ENCODE measurements at places on chromosomes 1 and 21.

DNA sequence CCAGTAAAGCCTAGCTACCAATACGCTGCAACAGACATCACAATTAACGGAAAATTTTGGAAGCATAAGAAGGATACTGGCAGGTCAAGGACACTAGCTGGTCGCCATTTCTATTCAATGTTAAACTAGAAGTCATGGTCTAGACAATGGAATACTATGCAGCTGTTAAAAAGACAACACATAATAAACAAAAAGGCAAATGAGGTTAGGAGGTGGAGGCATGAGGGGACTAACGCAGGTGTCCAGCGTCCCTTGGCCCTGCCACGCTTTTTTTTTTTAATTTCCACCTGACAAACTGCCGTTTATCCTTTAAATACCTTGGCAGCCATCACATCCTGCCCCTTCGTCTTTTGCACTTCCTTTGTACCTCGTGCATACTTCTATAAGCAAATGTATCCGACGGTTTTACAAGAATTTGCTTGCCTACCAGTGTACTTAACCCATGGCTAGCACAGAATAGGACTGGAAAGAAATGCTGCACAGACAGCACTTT lies 698 bp upstream of the SLC22A15 start:
- DNase-seq: no peak

DNA sequence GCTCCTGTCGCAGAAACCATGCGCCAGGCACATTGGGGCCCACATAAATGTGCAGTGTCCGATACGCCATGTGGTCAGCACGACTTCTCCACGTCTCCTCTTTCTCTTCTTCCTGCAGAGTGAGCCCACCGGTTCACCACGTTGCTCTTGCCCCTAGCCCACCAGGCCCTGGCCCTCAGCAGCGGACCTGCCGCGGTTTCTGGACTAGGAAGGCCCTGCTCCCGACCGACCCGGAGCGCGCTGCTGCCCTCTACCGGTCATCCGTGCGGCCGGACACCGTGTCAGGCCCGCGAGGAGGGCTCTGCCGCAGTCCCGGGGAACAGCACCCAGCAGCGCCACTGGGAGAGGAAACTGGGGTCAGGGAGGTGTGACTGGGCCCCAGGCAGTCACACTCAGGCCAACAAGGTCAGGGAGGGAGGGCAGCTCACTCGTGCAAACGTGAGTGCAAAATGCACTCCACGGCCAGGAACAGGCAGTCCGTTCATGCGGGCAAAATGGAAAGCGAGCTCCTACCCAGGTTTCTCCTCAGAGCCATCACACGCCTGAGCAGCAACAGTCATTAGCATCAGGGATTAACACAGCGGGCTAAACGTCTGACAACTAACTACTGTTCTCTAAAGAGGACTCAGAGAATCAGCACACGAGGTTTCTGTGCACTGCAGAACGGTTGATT lies 13.7 kb downstream of the TLR5 start:
- DNase-seq: peak; percentile 90

- no peak for DNase-seq
Measured at GRCh38 chr1:223776075-223776814, 63.9 kb downstream of the CAPN2 start.

DNA sequence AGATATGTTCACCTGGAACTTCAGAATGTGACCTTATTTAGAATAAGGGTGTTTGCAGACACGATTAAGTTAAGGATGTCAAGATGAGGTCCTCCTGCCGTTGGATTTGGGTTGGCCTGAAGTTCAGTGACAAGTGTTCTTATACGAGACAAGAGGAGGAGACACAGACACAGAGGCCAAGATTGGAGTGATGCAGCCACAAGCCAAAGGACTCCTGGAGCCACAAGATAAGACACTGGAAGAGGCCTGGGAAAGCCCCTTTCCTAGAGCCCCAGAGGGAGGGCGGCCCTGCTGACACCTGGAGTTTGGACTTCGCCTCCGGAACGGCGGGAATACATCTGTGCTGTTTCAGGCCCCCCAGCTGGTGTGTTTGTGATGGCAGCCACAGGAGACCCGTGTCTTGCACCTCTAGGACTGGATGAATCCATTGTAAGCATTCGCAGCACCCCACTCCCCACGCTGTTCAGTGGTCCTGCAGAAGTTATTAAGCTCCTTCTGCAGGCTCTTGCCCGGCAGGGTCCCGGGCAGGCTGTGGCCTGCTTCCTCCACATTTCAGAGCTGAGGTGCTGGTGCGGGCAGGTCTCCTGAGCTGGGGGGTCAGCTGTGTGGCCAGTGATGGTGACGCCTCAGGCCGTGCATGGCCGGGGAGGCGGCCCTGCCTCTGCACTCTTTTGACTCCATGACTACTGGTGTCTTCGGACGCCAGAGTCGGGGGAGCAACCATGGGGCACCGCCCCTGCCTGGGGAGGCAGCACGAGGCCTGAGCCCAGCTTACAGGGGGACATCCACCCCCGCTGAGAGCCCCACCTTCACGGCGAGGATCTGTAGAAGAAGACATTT lies 34.6 kb downstream of the UMODL1 start:
- no peak for DNase-seq

DNA sequence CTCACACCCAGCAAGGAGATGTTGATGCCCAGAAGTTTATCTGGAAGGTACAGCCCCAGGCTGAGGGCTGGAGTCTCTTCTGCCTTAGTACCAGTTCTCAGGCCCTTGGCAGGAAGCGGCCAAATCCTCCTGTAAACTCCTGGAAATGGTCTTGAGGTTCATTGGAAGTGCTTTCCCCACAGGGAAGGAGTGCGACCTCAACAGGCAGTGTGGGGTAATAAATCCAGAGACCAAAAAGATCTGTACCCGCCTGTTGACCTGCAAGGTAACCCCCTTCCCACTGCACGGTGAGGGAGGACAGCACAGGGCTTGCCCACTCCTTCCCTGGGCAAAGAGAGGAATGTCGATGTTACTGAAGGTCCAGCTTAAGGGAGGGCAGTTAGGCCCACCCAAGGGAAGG lies 4.5 kb downstream of the ATXN7L2 start:
- no peak for DNase-seq

DNA sequence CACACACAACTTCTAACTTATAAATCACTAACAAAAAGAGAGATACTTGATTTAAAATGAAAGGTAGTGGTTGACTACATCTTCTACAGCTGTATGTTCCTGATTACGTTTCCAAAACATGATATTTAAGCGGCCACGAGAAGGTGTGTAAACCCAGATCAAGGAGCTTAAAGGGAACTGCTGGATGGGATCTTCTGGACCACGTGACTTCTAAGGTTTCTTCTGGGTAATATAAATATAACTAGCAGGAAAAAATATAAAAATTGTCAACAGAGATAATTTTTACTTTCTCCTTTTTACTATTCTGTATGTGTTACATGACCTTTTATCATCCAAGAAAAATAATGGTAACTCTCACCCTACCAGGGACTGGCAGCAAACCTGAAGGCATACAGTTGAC lies 66.2 kb downstream of the TTLL7 start:
- DNase-seq: no peak

GRCh38 chr21:41877901-41878830 lies 978 bp downstream of the PRDM15 start:
- no peak for DNase-seq

DNA sequence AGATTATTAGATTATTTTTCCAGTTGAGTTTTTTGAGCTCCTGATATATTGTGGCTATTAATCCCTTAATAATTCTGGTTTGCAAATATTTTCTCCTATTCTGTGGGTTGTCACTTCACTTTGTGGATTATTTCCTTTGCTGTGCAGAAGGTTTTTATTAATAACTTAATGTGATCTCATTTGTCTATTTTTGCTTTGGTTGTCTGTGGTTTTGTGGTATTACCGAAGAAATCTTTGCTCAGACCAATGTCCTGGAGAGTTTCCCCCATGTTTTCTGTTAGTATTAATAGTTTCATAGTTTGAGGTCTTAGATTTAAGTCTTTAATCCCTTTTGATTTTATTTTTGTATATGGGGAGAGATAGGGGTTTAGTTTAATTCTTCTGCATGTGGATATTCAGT lies 7.1 kb upstream of the TBX19 start:
- DNase-seq: no peak

GRCh38 chr1:226637147-226637935 lies 88.8 kb downstream of the STUM start:
- DNase-seq: no peak

DNA sequence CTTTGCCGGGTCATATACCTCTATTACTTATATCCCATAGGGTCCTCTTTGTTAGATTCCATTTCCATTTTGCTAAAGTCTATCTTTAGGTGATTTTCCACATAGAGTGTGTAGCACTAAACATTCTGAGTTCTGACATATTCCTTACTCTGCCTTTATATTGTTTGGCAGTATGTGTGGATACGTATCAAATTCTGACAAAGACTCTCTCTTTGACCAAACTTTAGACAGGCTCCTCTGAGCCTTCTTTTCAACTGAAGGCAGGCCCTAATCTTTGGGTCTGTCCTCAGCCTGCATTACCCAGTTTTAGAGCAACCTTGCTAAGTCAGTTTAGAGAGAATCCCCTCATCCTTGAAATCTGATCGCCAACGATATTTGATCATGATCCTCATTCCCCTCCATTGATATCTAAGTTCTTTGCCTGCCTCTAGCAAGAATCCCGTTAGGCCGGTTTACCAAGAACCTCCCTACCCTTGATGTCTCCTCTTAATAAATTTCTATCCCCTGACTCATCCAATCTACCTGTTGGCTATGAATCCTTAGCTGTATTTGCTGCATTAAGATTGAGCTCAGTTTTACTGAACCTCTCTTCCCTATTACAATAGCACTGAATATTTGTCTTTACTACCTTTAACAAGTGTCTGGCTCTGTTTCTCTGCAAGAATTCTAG lies 10.4 kb upstream of the PPT1 start:
- no peak for DNase-seq

GRCh38 chr1:155176544-155177071 lies 3.0 kb downstream of the TRIM46 start:
- DNase-seq: peak; percentile 69

DNA sequence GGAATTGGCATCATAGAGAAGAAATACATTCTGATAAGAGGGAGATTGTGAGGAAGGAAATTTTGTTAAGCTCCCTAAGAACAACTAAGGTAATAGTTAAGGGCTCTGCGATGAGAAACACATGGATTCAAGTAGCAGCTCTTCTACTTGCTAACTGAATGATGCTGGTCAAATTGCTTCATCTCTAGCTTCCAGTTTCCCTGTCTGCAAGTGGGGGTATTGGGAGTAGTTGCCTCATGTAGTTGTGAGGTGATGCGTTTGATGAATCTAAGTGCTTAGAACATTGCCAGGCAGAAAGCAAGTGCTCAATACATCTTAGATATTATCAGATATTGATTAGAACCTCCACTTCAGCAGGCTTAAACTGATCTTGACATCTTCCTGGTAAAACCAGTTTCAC lies 84.8 kb downstream of the CD58 start:
- no peak for DNase-seq

Data from H9 (cell line).